NCI-H1417 (cell line): ENCODE measurements at places on chromosomes 2 and 18.

DNA sequence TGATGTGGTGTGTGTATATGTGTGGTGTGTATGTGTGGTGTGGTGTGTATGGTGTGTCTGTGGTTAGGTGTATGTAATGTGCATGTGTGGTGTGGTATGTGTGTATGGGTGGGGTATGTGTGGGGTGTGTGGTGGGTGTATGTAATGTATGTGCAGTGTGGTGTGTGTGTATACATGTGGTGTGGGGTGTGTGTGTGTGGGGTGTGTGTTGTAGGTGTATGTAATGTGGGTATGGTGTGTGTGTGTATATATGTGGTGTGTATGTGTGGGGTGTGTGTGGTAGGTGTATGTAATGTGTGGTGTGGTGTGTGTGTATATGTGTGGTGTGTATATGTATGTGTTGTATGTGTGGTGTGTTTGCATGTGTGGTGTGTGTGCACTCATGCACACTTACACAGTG is 84.8 kb upstream of the ID2 start:
- no peak for DNase-seq

DNA sequence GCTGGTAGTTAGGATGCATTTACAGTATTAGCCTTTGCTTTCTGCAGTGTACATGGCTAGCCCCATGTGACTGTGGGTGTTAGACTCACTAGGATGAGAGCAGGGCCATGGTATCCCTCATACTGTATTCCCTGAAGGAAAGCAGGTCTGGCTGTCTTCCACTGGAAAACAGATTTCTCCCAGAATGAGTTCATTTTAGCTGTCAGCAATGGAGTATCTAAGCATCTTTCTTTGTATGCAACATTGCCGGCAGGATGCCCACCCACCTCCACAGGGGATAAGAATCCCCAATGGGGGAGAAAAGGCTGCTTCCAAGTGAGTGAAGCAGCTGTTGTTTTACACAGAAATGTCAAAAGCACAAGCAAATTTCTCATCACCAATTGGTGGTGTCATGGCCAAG is 142.7 kb upstream of the KLHL14 start:
- DNase-seq: no peak

- DNase-seq: no peak
Observed at GRCh38 chr18:33699372-33699771, 121.4 kb downstream of the ASXL3 start.

DNA sequence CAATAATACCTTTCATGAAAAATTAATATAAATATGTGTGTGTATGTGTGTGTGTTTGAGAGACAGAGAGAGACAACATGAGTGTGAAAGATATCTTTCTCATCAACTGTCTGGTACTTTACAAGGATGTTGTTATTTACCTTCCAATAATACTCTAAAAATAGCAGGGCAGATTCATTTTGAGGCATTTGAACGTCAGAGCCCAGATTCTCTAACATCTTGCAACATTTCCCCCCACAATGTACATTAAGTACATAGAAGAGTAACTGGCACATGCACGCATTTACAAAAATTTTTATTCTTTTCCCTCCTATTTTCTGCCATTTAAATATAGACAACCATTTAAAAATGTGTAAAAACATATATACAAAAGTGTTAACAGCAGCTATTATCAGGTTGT is 100.9 kb downstream of the PID1 start:
- DNase-seq: no peak

GRCh38 chr18:45978084-45978483 is 11.0 kb upstream of the EPG5 start:
- peak; percentile 41 for DNase-seq

GRCh38 chr2:79660557-79660956 is 147.7 kb downstream of the CTNNA2 start:
- no peak for DNase-seq

- no peak for DNase-seq
Observed at GRCh38 chr2:148557844-148558436, 86.6 kb upstream of the EPC2 start.

GRCh38 chr18:78860117-78860516 is 119.5 kb upstream of the SALL3 start:
- peak; percentile 71 for DNase-seq

- DNase-seq: no peak
Observed at GRCh38 chr2:71612581-71613402, 159.4 kb downstream of the DYSF start.

DNA sequence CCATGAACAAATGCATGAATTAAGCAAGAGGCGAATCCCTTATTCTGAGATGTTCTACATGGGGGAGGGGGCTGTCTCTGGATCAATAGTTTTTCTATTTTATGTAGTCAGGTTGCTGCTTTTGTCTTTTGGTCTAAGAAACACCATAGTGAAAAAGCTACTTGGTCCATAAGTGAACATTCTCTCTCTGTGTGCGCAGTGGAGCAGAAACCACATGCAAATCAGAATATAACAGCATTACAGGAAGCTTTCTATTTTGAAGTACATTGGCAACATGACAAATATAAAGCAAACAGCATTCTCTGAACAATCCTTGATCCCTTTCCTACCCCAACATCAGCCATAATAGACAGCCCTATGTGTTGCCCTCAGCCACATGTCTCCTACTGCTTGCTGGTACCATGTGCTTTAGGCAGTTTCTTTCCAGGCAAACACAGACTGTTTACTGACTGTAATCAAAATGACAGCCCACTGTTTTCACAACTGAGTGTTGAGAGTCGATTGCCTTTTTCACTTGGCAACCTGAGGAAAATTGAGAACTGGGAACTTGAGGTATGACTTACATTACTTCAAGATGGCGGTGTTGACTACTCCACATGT is 10.6 kb downstream of the SCN3A start:
- DNase-seq: no peak

GRCh38 chr2:222869252-222869560 is 8.4 kb downstream of the ACSL3 start:
- DNase-seq: no peak

DNA sequence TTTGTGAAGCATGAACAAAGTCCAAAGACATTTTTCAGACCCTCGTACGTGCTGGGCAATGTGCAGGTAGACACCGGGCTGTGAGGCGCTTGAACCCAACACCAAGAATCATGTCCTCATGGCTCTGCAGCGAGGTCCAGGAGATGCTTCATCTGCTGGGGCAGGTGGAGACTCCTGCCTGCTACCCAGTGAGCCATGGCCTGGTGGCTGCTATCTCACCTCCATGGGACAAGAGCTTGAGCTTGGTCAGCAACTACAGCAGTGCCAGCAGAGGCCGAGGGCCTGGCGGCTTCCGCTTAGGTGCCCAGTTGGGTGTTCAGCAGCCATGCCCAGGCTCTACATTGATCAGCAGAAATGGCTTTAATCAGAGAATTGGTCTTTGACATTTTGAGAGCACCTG is 281.0 kb upstream of the HS6ST1 start:
- DNase-seq: no peak

- DNase-seq: no peak
Observed at GRCh38 chr2:45177870-45178269, 168.6 kb upstream of the SIX2 start.

- DNase-seq: no peak
Observed at GRCh38 chr18:3916082-3916481, 466.1 kb downstream of the TGIF1 start.

- DNase-seq: no peak
Observed at GRCh38 chr2:221450280-221450679, 121.8 kb downstream of the EPHA4 start.

- no peak for DNase-seq
Observed at GRCh38 chr2:233977296-233977837, 60.2 kb downstream of the TRPM8 start.

- no peak for DNase-seq
Observed at GRCh38 chr2:56475191-56475590, 291.4 kb downstream of the CCDC85A start.

DNA sequence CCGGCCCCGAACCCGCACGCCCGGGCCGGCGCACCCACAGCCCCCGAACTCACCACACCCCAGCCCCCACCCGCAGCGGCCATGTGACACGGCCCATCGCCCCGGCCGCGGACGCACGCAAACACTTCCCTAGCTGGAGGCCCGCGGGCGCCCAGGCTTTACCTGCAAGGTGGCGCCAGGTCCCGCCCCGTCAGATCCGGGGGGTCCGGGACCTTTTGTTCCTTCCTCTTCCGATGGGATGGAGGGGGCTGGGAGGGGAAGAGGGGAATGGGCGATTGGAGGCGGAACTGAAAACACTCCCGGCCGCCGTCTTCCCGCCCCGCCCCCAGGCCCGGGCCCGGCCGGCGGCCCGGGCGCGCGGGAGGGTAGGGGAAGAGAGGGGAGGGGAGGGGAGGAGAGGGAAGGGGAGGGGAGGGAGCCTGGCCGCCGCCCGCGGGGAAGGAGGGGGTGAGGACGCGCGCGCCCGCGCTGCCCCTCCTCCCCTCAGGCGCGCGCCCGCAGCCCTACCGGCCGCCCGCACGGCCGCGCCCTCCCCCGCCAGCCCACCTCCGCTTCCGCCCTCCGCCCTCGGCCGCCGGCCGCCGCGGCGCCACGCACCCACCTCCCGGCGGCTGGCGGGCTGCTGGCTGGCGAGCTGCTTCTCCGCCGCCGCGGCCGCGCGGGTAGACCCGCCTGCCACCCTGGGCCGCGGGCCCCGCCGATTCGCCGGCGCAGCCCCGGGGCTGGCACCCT is at the start of gene SMAD2:
Gene SMAD2 (minus strand): TSS at position 461 of the 732 bp plus-strand sequence. CDS start 33,903 bp downstream, outside the sequence.
- peak; percentile 85 for DNase-seq

DNA sequence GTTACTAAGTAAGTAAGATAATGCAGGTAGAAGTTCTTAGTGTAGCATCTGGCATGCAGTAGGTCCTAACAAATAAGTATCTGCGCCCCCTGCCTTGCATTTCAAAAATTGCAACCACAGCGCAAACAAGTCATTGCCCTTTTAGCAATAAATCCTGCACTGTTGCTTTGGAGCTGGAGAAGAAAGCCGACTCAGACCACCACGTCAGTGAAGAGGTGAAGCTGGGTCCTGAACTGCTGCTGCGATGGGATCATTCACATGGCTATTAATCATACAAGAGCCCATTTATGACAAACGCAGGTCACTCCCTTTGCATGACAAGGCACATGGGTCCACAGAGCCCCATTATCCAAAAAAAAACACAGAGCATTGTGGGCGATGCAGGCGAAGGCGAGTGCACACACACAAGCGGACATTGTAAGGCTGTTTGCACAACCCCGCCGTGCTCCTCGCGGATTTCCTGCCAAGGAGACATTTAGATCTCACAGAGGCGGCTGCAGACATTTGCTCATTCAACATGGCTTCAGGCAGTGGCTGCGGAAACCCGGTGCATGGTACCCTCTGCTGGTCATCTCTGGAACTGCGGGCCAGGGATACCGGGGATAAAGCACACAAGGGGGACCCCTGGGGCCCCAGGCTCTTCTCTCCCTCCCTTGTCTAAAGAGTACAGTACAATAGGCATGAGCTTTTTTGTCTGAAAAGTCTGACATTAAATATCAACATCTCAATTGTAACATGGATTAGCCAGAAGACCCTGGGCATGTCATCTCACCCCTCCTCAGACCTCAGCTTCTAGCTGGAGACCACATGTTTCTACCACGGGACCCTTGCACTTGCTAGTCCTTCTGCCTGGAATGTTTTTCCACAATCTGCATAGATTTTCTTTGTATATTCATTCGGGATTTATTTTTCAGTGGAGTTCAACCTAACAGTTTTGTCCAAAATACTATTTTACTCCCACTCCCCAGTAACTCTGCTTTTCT is 56.7 kb downstream of the CYRIA start:
- DNase-seq: peak; percentile 80

- no peak for DNase-seq
Observed at GRCh38 chr2:62765619-62766376, 60.3 kb downstream of the EHBP1 start.

DNA sequence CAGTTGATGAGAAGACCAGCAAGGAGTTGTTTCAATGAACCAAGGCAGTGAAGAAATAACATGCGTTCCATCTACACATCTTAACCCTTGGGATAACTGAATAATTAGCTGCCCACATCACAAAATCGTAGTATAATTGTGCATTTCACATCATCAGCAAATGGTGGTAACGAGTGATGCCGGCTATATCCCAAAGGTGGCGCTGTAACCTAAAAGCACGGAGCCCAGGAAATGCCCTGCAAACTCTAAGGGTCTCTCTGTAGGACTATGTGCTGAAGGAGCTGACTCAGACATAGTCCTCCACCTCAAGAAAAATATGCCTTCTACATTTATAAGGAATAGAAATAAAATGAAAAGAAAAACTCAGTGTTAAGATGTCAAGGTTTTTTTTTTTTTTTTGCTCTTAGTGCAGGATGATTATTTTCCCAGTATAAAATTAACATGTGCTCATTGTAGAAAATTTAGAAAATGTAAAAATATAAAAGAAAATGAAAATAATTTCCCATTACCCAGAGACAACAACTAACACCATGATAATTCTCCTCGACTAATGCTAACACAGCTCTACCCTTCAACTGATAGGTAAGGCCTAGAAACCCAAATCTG is 23.1 kb upstream of the DSG3 start:
- peak; percentile 31 for DNase-seq

- DNase-seq: no peak
Observed at GRCh38 chr18:24189007-24189528, 50.2 kb downstream of the CABYR start.

DNA sequence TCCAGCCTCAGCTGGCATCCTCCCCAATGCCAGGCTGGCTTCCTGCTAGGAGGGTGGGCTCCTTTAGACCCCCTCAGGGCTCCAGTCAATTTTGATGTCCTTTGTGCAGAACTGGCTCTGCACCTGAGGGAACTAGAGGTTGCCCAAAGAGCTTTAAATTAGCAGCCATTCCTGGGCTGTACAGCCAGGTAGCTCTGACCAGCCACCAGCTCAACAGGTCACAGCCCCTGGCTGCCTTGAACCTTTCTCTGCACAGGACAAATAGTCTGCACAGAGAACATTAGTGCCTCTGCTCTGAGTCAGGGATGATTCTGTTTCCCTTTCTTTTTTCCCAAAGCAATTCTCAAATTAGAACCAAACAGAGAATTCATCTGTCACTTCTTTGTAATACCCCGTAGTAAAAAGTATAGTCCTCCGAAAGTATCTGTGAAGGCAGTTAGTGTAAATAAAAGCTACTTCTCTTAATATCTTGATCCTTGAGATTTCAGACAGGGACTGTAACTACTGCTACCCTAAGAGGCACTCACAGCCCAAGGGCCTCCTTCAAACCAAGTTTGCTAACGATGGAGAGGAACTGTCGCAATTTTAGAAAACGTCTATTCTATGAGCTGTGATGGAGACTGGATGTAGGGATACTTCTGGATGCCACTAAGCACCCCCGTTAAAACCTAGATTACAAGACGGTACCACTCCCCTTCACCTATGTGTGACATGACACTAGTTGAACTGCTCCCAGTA is 3.0 kb downstream of the TTC32 start:
- no peak for DNase-seq
